Mesothelial cell of epicardium (in vitro differentiated cells): ENCODE measurements at places on chromosomes 12 and 14. TPM values are rescaled to one million over a fixed set of nuclear protein-coding genes. Genes with fewer than 3 reads are reported as not detected.

DNA sequence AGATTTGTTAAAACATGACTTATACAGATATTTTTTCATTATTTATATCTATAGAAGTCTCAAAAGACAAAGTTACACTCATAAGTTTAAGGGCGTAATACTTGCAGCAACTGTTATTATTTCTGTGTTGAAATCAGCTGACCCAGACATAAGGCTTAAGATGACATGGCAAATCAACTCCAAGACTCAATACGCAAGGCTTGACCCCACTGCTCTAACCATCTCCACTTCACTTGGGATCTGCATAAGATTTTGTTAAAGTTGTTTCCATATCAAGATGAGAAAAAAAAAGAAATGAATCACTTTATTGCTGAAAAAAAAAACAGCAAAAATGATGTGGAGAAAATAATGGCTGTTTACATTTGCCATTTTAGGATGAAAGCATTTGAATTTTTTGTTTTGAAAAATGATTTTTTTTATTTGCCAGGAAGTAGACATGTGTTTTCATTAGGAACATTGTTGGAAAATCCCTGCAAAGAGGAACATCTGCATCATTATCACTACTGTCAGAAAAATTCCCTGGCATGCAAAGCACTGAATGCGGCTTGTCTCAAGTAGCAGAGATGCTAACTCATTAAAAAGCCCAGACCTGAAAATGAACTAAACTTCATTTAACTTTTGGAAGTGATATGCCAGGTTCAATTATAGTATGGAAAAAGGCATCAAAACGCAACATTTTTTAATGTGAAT lies 73.5 kb downstream of the LIN7A start:
- no peak for DNase-seq

Gene PTPRB
- 1.7 to 2.2 TPM (median 1.9 TPM) in 3 replicates for total RNA-seq

- peak; percentile 59 for DNase-seq
These were observed 107.7 kb downstream of the ARF6 start for GRCh38 chr14:50000380-50001150.

- DNase-seq, result no peak
These were observed 1.7 kb downstream of the MGST1 start for GRCh38 chr12:16349131-16349460.

DNA sequence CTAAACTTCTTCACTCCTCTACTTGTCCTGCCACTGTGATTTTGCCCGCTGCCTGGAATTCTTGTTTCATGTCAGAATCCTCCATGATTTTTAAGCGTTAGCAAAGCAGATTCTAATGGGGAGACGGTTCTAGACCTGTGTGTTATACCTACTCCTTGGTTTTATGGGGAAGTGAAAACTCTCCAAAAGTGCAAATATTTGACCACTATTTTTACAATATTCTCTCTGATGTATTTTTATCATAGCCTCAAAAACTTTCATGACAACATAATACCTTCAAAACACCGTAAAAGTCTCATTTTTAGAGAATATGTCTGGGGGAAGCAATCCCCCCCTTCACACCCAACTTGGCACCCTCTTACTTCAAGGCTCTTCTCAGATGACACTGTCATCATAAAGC lies 12.9 kb upstream of the KRAS start:
- DNase-seq, result no peak

- no peak for DNase-seq
These were observed 614 bp upstream of the ARF6 start for GRCh38 chr14:49892301-49892635.
